ENCODE measurements at places on chromosomes 2 and 18.

- DNase-seq: no peak
These were observed 8.5 kb downstream of the SLC66A2 start for GRCh38 chr18:79942786-79943607.

DNA sequence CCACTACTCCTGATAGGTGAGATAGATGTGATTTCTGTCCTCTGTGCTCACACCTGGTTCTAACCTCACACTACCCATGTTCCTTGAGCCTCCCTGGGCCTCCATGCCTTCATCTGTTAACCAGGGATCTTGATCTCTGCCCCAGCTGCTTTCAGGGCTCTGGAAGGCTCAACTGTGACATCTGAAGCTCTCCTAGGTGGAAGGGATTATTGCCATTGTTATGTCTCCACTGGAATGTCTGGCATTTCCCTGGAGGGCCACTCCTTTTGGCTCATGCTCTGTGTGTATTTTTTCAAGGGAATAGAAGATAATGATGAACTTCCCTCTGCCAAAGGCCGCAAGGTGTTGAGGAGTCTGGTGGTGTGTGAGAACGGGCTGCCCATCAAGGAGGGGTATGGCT is 41.2 kb downstream of the PCARE start:
- DNase-seq: no peak

GRCh38 chr18:50559752-50560680 is at the start of gene MAPK4:
MAPK4 (plus strand) TSS chr18:50560087; CDS start chr18:50663959, 103,872 bp downstream.
- DNase-seq: peak; percentile 24

- DNase-seq: peak; percentile 8
These were observed 161.5 kb downstream of the TGIF1 start for GRCh38 chr18:3611313-3612090.

DNA sequence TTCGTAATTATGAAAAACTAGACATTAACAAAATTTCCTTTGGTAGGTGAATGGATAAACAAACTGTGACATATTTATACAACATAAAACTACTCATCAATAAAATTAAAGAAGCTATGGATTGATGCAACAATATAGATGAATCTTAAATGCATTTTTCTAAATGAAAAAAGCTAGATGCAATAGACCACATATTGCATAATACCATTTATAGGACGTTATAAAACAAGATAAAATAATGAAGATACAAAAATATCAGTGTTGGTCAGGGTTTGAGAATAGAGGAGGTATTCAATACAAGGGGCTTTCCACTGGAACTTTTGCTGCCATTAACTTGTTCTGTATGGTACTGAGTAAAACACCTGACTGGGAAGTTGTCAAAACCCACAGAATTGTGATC is 314.4 kb downstream of the GRB14 start:
- no peak for DNase-seq

DNA sequence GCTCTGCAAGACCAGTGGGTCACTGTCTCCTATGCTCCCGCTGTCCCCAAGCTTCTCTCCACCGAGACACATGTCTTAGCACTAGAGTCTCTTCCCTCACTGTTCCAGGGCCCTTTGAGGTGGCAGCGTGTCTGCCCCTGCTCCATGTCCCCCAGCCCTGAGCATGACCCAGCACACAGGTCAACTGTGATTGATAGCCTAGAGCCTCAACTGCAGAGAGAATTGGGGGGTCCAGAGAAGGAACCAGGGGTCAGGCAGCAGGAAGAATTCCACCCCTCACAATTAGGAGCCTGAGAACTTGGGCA is 54.6 kb upstream of the ODC1 start:
- DNase-seq: no peak

GRCh38 chr2:213065583-213066442 is 85.6 kb downstream of the IKZF2 start:
- DNase-seq: peak; percentile 79

GRCh38 chr2:35443087-35443486 is 912.5 kb upstream of the CRIM1 start:
- no peak for DNase-seq

- no peak for DNase-seq
These were observed 273.2 kb upstream of the PARD3B start for GRCh38 chr2:204272089-204272488.

DNA sequence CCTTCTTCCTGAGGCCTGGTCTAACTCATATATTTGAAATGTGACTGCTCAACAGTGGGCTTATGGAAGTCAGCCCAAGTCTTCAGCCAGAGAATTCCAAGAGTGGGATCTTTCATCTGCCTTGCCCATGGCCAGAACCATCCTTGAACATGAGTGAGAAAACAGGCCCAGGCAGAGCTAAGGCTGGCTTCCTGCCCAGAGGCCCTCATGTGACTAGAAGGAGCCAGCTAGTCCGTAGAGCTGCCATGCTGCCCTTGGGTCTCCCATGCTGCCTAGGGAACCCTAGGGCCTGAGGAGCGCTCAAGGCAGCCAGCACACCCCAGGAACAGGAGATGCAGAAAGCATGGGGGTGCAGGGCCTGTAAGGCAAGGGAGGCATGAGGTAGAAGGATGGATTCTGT is 203.6 kb downstream of the FHOD3 start:
- DNase-seq: peak; percentile 76

DNA sequence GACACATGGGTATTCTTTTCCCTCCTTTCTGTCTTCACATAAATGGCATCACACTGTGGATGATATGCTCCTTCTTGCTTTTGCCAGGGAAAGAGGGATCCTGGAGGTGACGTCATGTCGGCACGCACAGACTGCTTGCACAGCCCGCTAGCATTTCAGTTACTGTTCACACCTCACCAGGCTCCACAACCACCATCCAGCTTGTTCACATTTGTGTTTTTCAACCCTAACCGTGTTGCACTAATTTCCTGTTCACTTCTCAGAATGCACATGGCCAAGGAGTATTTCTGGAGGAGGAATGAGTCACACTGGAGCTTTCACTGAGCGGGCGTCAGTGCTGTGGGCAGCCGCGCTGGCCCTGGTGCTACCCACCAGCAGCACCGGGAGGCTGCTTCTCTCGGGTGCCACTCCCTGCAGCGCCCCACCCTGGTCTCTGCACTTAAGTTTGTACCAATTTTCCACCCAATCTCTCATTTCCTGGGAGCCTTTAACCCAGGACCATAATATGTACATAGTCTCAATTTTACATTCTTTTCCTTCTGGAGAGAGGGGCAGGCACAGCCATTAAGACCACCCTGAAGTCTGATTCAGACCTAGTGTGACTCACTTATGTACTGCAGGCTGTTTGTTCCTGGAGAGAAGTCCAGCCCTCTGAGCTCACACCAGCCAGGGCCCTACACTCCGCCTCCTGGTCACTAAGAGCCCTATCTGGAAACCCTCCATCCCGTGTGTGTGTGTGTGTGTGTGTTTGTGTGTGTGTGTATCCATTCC is 65.1 kb downstream of the MBP start:
- no peak for DNase-seq

- no peak for DNase-seq
These were observed 1.4 kb upstream of the MFSD6 start for GRCh38 chr2:190406805-190407204.

GRCh38 chr2:96354492-96354891 is 18.9 kb downstream of the NCAPH start:
- no peak for DNase-seq

- peak; percentile 51 for DNase-seq
These were observed 755 bp downstream of the SPAST start for GRCh38 chr2:32064021-32064601.

GRCh38 chr2:31735716-31736115 is 155.0 kb upstream of the SRD5A2 start:
- no peak for DNase-seq

- DNase-seq: peak; percentile 91
These were observed 1.4 kb downstream of the PPM1G start for GRCh38 chr2:27407798-27408491.

GRCh38 chr2:2219984-2220383 is 111.1 kb downstream of the MYT1L start:
- DNase-seq: no peak

GRCh38 chr18:49249521-49249920 is 210.9 kb downstream of the DYM start:
- DNase-seq: no peak

DNA sequence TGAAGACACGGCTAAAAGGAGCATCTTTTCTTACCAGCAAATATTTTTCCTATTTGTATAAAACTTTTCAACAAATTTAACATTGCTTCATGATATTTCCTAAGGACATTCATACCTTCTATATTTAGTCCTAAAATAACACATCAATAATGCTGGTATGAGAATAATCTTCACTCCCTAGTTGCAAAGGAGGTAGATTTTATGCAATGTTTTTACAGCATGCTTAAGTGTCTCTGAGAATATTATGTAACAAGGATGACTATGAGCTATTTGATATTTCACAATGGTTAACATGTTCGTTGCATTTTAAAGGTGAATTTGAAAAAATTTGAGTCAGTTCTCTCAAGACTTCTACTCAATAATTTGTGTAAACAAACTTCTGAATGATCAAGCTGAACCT is 506.7 kb downstream of the NUP35 start:
- DNase-seq: no peak

- DNase-seq: no peak
These were observed 435 bp downstream of the IFT172 start for GRCh38 chr2:27489118-27489497.

DNA sequence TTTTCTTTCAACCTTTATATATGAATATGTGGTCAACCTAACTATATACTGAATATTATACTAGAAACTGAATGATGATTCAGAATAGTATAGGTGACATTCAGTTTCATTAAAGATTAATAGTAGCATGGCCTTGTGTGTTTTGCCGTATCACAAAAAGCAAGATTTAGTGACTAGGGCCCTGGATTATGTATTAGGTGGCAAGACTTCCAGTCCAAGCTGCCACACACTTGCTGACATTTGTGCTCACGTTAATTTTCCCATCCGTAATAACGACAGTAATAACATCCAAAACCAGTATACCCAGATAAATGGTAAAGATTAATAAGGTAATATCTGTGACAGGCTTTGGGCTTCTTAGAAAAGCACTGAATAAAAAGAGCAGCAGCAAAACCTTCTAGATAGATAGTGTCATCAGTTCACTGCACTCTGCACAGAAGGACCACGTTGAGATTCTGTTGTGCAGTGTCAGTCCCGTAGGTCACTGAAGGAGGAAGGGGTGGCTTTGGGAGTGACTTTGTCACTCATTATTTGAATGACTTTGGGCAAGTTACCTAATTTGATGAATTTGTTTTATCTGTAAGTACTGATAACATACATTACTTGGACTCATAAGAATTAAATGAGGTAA is 451.7 kb downstream of the PTPRM start:
- no peak for DNase-seq

DNA sequence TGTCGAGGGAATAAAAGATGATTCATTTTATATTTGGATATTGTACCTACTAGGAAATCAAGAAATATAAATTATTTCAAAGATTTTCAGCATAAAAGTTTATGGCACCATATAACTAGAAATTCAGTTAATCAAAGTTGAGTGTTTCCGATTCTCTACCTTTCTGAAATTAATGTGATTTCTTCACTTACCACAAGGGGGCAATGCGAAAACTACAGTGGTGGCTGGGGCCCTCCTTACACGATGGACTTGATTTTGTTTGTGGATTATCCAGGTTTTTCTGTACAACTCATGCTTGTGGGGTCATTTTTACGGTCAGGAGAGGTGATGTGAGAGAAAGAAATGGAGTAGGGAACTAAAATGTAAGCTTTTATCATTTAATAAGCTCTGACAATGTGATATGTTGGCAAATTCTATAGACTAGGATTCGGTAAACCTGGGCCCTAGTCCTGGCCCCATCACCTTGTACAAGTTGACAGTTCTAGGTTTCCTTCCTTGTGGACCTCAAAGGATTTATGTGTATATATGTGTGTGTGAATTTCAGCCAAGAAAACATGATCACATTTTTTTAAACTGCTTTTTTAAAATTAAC is 47.6 kb downstream of the G6PC2 start:
- DNase-seq: peak; percentile 21

DNA sequence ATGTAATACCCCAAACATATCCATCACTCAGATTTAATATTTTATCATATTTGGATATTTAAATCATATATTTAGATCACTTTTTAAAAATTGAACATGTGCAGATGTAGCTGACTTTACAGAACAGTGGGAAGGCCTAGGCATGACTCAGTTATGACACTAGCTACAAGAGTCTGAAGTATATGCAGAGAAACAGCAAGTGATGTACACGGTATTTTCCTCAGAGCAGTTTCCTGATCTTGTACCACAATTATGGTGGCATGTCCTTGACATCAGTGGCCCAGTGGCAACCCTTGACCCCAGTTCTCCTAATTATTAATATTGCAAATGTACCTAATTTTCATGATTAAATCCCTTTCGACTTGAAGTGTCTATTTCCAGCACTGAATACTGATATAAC is 28.2 kb downstream of the CDKL4 start:
- DNase-seq: no peak

- DNase-seq: no peak
These were observed 3.2 kb downstream of the EPAS1 start for GRCh38 chr2:46300406-46300832.

- no peak for DNase-seq
These were observed 72.5 kb downstream of the ACKR3 start for GRCh38 chr2:236642125-236642524.

GRCh38 chr18:62140259-62140658 is 46.6 kb downstream of the PIGN start:
- DNase-seq: no peak

- peak; percentile 7 for DNase-seq
These were observed 88.7 kb upstream of the ATL2 start for GRCh38 chr2:38465789-38466127.

GRCh38 chr2:1718339-1719220 is 25.7 kb downstream of the PXDN start:
- no peak for DNase-seq

- no peak for DNase-seq
These were observed 84.4 kb upstream of the CD28 start for GRCh38 chr2:203621981-203622515.

DNA sequence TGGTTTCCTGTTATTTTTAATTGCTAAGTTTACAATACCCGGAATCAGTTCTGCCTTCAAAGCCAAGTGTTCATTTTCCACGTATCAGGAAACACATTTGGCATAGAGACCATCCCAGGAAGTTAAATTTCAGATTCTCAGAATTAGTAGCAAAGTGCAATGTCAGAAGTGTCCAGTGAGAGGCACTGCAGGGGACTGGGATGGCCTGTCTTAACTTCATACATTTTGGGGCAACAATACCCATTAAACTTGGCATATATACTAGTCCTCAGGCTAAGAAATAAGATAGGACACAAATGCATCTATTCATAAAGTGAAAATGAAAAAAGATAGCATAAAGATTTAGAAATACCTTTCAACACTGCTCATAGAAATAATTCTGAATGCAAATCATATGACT is 1.5 kb upstream of the IL1RL2 start:
- DNase-seq: no peak

- no peak for DNase-seq
These were observed 42.2 kb upstream of the DSC1 start for GRCh38 chr18:31204833-31205232.
